Activated CD4-positive, alpha-beta T cell treated with anti-CD3 and anti-CD28 coated beads, Interleukin-2, Interleukin-6, amounts not matched to agents 100 ng/mL and 50 ng/mL, durations not matched to agents 16 hours and 8 hours (primary cell): ENCODE measurements at places on chromosomes 7 and 10.
A peak's percentile ranks its signal among the peaks of the same experiment; 100 is the strongest.

GRCh38 chr7:98774884-98775283, 94.9 kb downstream of the TMEM130 start:
- no peak for DNase-seq

DNA sequence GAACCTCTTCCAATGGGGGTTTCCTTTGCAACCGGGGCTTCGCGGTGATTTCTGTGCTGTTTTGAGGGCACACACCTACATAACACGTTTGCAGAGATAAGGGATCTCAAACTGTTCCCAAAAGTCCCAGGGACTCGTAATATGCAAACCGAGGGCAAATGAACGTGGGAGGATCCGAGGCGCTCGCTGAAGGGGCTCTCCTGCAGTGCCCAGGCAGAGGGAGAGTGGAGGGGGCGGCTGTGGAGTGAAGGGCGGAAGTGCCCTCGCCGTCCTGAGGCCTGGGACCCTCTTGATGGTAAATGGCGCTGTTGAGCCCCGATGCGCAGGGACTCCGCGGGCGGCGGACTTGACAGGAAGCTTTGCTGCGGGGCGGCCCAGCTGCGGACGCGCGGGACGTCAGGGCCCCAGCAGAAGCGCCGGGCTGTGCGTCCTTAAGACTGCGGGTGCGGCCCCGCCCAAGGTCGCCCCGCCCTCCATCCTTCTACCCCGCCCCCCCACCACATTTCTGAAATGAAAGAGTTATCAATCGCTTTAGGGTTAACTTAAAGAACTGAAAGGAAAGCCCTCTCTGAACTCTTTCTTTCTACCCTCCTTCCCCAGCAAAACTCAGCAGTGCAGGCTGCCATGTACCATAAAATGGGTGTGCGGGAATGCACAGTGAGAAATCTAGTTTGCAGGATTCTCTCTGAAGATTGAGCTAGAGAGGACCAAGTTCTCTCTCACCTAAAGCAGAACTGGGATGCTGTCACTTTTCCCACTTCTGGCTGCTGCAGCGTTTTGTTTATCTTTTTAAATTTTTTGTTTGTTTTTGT, 151.8 kb upstream of the YAE1 start:
- DNase-seq: peak; percentile 62

DNA sequence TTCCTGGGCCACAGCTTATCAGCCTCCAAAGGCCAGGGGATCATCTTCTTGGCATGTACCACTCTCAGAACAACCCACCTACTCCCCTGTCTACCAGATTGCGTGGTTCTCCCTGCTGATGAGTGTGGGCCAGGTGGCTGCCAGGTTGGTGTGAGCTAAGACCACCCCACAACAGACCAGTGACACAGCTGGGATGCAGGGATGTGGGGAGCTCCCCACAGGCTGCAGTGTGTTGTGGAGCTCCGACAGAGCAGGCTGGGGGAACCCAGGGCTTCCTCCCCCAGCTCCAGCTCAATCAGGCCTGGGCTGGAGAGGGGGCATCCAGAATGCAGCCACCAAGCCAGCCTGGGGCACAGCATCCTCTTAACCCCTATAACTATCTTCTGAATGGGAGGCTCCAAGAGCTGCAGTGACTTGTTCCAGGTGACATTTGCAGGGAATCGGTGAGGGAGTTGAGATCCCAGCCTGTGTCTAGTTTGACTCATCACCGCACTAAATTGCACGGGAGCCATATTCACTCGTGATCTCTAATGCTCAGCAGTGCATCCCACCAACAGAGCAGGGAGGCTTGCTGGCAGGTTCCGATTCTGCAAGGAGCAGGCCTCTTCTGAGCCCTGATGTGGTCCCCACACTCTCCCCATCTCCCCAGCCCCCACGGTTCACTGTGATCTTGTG, 596 bp upstream of the GDF2 start:
- no peak for DNase-seq

DNA sequence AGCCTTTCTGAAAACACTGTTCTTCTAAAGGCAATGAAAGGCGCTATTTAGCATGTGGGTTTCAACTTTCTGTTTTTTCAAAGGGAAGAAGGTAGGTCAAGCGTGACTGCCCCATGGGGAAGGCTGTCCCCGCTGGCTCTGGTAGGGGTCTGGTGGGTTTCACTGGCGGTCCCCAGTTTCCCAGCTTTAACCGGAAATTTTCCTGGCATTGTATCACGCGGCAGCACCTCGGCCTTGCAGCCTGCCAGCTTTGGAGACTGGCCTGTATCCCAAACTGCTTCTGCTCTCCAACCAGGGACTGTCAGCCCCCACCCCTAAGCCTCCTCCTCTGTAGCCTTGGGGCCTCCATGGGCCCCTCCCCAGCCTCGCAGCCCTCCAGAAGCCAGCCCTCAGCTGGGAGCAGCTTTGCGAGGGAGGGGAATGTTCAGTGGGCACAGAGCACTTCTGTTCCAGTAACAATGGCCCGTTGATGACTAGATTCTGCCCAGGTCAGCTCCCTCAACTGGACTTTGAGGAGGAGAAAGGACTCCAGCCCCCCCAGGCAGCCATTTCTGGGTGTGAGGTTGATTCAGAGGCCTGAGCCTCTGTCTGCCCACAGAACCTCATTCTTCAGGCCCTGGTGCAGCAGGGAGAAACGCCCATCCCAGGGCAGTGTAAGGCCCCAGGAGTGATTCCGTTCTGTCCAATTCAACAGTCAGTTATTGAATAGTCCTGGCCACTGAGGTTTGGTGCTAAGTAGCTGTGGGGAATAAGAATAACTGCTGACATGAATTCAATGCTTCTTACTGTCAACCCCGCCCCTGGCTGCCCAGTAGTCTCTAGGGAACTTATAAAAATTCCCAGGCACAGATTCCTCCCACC, 17.1 kb downstream of the CHST3 start:
- DNase-seq: no peak

DNA sequence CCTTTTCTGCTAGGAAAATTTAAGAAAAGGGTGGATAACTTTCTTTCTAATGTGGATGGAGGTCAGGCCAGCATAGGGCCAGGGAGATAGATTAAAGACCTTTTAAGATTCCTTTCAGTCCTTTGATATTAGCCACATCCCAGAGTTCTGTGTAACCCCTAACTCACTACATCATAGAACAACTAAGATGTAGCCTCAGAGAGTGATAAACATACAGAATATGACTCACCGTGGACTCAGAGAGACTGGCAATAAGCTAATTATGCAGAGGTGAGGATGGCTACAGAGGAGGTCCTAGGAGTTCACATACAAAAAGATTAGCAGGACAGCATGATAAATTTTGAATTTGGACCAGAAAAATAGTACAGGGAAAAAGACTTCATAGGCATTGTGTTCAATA, 141.0 kb downstream of the AOAH start:
- peak; percentile 68 for DNase-seq

GRCh38 chr10:91311601-91312381, 91.3 kb downstream of the PCGF5 start:
- no peak for DNase-seq

DNA sequence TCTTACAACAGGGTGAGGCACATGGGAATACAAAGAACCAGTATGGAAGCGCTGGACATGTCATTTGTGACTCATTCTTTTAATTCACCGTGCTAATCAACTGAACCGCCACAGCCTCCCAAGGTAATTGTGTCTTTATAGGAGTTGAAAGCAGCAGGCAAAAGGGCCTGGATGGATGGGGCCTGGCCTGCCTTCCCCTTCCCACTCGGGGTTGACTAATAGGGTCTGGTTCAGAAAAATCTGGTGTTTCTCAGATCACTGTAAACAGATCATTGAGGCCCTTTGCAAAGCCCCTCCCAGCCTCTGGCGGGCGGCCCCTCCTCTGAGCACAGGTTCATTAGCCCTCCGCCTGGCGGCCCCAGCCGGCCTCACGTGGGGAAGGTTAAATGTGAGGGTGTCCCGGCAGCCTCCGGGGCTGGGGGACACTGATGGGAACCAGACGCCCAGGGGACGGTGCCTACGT, 100.8 kb downstream of the EBF3 start:
- DNase-seq: no peak

DNA sequence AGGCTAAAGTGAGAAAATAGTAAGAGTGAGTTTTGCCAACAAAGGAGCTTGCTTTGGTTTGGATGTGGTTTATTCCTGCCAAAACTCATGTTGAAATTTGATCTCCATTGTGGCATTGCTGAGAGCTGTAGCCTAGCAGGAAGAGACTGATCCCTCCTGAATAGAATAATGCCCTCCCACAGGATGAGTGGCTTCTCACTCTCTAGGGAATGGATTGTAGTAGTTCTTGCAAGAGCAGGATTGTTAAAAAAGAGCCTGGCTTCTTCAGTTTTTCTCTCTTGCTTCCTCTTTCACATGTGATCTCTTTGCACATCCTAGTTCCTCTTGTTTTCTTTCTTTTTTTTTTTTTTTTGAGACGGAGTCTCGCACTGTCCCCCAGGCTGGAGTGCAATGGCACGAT, 34.4 kb downstream of the ASAH2 start:
- DNase-seq: no peak

DNA sequence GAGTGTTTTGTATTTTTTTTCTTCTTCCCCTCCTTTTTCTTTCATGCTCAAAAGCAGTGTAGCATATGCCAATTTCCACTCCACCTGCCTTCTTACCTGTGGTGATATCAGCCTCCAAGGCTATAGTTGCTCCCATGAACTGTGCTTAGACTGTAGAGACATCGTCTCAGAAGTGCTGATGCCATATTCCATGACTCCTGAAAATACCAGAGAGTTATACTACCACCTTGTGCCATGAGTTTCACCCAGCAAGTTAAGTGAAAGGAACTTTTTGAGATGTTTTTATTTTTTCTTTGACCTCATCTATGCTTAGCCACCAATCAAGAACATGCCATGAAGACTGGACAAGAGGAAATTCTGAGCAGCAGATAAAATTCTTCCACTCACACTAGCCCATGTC, 142.8 kb upstream of the SEMA3E start:
- DNase-seq: no peak

GRCh38 chr7:99267481-99267840, 5.2 kb upstream of the MYH16 start:
- no peak for DNase-seq

GRCh38 chr10:110495731-110496552, 1.8 kb upstream of the DUSP5 start:
- peak; percentile 62 for DNase-seq

DNA sequence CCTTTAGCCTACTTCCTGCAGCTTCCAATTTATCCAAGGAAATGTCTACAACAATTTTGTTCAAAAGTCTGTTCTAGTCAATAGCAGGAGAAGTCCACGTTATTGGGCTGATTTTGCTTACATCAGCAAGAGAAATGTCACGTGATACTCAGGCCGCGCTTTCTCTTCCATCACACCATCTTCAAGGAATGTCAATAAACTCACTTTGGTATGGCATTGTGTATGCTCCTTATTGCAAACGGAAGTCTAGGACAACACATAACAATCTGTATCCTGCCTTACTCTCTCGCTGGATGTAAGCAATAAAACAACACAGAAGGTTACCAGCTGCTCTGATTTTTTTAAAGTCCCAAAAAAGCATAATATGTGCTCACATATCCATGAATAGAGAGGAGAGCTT, 17.1 kb upstream of the STK17A start:
- DNase-seq: no peak

DNA sequence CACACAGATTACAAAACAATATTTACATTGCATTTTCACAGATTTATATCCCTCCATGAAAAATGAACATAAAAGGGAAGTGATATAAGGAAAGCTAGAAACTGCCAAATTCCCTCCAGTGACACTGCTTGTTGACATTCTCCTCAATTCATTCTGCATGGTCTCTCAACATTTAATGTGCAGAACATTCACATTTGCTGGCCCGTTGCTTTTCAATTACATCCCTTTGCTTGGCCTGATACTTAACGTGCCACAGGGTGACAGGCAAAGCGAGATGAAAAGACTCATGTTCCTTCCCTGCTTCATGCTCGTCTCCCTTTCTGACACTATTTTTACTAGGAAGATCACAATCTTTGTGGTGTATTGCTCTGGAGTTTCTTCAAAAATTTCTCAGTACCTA, 1019.7 kb upstream of the LRRN3 start:
- DNase-seq: no peak

GRCh38 chr10:90819911-90820310, 37.9 kb downstream of the HTR7 start:
- no peak for DNase-seq

DNA sequence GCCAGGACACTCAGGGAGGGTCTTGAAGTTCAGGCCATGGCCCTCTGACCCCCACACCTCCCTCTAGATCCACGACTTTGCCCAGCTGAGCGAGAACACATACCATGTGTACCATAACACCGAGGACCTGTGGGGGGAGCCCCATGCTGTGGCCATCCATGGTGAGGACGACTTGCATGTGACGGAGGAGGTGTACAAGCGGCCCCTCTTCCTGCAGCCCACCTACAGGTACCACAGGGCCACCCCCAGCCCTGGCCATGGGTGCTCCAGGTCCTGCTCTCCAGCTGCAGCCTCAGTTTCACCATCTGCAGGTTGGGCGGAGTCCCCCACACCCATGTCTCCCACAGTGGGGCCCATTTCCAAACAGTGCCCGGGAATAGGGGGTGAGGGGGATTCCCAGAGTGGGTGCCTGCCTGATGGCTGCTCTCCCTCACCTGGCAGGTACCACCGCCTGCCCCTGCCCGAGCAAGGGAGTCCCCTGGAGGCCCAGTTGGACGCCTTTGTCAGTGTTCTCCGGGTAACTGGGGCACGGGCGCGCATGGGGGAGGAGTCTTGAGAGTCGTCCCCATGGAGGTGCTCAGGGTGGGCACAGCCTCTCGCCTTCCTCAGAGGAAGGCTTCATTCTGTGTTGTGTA, 54.1 kb downstream of the PALD1 start:
- no peak for DNase-seq

DNA sequence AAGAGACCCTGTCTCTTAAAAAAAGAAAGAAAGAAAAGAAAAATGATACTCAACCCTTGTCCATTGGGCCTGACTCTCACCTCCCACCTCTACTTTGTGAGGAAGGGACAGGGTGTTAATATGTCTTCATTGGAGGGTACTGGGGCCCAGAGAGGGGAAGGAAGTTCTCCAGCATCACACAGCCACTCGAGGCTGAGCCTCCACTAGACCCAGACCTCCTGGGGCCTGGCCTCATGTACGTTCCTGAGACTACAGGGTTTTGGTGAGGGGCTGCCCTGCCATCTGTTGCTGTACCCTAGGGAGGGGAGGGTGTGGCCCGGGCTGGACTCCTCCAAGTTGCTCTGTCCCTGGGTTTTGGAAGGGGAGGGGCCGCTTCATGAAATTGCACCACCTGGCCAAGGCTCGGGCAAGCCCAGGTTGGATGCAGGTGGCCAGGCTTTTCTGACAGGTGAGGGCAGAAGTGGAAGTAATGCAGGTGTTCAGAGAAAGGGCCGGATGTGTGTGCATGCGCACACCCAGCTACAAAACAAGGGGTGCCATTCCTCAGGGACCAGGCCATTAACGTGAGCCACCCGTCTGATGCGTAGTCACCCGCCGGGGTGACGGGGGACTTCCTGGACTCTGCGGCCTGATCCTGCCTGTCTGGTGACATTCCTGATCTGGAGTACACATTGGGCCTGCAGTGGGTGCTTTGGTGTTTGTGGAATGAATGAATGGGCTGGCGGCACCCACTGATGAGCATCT, 21.7 kb downstream of the GTF2IRD1 start:
- no peak for DNase-seq
